ENCODE measurements at places on chromosomes 4 and X. TPM values are rescaled to one million over a fixed set of nuclear protein-coding genes. Genes with fewer than 3 reads are reported as not detected.
A peak's percentile ranks its signal among the peaks of the same experiment; 100 is the strongest.

Gene GASK1B
- 42.5 TPM for total RNA-seq

Gene SPANXC
- not detected for total RNA-seq

Gene RAI2
- total RNA-seq = not detected

- DNase-seq = no peak
These were observed 4.6 kb downstream of the RAB33A start for GRCh38 chrX:130176354-130176776.

- no peak for DNase-seq
These were observed 7.0 kb downstream of the PNMA3 start for GRCh38 chrX:153063315-153063714.

DNA sequence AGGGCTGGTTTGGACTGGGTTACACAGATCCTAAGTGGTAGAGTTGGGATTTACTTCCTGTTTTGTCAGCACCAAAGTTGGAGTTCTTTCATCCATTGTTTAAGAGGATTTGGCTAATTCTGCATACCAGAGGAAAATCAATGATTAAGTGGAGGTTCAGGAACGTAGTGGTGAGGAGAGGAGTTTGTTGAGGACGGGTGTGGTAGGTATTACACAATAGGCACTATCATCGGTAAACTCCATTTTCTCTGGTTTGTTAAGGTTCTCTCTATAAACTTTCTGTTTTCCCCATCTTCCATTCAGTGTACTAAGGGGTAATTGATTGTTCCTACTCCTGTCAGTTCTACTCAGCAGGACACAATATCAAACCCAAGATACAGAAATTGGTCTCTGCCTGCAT is 107.5 kb upstream of the VCX2 start:
- no peak for DNase-seq

- DNase-seq = no peak
These were observed 5.5 kb downstream of the ZNF827 start for GRCh38 chr4:145933134-145933533.

DNA sequence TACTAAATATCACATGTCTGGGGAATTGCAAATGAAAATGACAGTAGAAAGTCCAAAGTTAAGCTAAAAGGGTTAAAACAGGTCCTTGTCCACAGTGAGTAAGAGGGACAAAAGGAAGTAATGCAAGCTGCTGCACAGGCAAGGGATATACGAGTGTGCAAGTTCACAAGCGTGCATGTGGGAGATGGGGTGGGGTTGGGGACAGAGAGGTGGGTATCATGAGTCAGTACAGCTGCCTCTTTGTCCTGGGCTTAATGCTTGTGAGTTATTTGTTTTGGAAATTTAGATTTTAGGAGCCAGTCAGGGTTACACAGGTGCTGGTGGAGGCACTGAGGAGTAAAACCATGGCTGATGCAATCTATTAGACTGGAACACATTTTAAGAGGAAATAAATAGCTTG is 3.3 kb upstream of the GPRASP2 start:
- DNase-seq = no peak

Gene ATP2B3
- total RNA-seq = not detected

DNA sequence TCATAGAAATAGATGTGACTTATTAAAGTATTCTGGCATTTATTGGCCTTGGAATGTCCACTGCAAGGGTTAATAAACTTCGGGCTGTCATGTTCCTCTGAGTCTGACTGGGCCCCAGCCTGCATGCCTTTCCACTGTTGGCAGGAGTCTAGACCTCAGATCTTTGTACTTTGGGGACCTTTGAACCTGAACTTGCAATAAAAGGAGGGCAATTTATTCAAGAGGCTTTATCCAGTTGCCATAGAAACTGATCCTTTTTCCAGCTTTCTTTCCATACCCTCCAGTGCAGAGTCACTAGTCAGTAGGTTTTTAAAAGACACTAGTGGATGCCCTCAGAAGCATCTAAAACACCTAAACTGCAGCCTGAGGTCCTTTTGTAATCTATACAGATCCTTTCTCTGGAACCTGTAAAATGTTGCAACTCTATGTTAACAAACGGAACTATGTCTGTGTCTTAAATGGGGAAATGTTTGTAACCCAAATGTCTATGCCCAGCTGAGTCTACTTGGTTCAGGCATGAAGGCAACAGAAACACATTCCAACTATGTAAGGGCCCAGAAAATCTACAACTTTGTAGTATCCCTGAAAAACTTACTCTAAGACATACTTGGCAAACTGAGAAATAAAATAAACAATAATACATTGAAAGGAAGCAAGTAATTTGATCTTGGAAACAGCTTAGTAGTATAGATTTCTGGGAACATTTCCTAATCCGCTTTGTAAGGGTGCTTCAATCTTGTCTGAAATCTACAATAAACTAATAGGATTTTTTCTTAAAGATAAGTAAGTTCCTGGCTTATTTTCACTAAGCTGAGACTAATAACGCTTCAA is 41.5 kb downstream of the SOWAHB start:
- no peak for DNase-seq

DNA sequence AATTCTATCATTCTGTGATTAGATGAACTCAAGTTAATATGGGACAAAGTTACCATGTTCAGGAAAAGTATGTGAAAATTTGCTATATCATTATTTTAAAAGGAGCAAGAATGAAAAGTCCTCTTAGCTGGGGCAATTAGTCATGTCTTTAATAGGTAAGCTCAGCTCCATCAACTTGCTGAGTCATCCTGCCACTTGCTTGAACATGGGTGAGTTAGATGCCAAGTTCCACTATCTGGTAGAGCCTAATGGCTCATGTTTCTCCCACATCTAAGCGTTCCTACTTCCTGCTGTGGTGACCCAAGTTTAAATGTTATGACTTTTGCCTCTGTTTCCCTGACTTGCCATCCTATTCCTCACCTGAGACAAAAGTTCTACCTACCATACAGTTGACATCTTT is 276.8 kb downstream of the ZNF674 start:
- DNase-seq = no peak

Gene GABRG1
- not detected for total RNA-seq

Gene C4orf36
- not detected for total RNA-seq

DNA sequence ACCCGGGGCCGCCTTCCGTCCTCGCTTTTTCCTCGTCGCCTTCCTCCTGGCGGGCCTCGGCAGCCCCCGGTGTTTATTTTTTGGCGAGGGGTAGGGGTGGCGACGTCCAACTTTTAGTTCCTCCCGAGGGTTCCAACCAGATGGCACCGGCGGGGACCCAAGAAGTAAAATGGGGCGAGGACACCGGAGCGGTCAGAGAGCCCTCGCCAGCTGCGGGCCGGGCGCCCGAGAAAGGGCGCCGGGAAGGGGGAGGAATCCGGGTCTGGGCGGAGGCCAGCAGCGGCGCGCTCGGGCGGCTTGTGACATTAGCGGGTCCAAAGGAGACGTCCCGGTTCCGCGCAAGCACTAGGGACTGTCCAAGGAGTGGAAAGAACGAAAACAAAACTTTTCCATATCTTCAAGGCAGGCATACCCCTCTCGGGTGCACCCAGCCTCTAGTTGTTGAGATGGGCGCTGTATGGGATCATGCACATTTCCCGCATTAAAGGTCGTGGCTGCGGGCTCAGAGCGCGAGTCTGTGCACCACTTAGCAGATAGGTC is 691 bp upstream of the USP46 start:
- peak; percentile 56 for DNase-seq

- DNase-seq = no peak
These were observed 29.5 kb upstream of the BMP15 start for GRCh38 chrX:50881028-50881427.

DNA sequence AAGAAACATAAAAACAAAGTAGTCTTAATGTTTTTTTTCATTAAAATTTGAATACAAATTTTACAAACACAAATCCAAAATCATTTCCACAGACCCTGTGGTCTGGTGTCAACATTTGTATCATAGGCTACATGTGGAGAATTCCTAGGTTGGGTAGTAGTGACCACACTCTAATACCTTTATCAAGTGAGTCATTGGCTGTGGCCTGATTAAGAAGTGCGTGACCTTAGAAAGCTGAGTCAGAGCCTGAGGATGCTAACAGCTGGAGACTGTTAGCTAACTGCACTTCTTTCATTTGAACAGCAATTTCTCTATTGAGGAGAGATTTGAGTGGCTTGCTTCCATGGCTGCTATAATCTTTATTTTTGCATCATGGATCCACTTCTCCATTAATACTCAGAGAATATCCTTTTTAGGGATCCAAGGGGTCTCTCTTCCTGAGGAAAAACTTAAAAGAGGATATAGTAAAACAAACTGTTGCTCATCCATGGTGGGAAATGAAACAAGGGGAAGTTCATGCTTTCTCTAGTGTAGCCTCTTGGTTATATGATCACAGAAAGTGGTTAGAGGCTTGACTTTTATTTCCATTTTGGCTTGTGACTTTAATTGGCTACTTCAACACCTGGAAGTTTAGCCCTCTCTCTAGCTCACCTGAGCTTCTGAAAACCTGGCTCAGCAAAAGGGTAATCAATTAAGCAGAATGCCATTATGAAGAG is 335.8 kb downstream of the PABPC4L start:
- DNase-seq = no peak

Gene ATP11C
- not detected for total RNA-seq

Gene MAGEB17
- total RNA-seq = not detected

GRCh38 chrX:77446029-77446585 is 1.1 kb upstream of the FGF16 start:
- DNase-seq = no peak

- DNase-seq = peak; percentile 2
These were observed at the start of gene LDB2 for GRCh38 chr4:16897991-16898827. LDB2 (minus strand) TSS chr4:16898645.

Gene GPC4
- total RNA-seq = 28.1 TPM

Gene DGAT2L6
- not detected for total RNA-seq

DNA sequence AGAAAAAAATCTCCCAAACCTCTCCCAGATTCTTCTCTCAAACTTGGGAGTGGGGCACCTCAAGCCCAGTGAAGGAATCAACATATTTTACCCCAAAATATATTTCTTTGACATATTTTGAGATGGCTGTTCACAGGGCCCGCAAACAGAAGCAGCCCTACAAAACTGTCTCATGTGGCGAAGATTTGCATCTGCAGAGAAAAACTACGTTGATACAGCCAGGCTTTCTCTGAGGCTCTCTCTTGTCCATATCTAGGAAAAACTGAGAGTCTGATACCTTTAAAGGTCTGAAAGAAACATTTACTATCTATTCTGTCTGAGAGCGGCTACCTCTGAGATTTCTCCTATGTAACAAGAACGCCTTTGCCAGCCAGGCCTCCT is 23.3 kb upstream of the TMSB4X start:
- DNase-seq = no peak

Gene TKTL2
- not detected for total RNA-seq

Gene TCEAL5
- not detected for total RNA-seq

Gene WWC2
- total RNA-seq = 11.9 TPM

Gene VCX3B
- total RNA-seq = not detected

- DNase-seq = peak; percentile 88
These were observed 61.6 kb upstream of the NAP1L5 start for GRCh38 chr4:88759039-88759894.

Gene CCNA2
- total RNA-seq = 209 TPM

DNA sequence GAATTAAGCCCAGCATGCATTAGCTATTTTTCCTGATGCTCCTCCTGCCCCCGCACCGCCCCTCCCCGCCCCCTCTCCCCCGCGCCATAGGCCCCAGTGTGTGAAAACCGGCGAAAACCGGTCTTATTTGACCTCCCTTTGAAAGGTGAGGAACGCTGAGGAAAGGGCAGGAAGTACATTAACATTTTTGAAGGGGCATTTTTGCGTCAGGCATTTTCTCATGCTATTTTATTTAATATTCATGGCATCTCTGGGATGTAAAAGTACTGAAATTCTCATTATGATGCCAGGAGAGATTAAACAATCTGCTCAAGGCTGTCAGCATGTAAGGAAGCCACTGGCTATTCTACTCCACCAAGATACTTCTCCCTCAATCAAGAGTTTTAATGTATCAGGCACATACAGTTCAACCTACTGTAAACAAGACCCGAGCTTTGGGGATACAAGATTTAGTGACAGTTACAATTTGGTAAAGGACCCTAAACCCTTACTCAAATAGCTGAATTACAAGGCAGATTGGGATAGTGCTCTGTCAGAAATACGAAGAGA is 1.2 kb upstream of the NMU start:
- DNase-seq = no peak

DNA sequence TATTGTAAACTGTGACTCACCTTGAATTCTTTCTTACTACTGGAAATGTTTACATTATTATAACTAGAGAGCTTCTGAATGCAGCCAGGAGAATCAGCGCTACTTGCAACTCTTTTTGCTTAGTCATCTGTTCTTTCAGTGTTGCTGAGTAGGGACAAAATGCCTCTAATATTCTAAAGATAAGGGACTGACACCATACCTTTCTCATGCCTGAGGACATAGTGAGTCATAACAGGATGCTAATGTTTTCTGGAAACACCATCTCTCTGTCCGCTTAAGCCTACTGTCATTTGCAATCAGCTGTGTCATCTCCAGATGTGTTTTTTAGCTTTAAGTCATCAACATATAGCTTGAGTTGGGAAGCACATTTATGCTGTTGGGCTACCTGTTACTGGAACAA is 108.3 kb downstream of the QRFPR start:
- no peak for DNase-seq

- no peak for DNase-seq
These were observed 17.1 kb downstream of the RPS6KA6 start for GRCh38 chrX:84170931-84171330.

DNA sequence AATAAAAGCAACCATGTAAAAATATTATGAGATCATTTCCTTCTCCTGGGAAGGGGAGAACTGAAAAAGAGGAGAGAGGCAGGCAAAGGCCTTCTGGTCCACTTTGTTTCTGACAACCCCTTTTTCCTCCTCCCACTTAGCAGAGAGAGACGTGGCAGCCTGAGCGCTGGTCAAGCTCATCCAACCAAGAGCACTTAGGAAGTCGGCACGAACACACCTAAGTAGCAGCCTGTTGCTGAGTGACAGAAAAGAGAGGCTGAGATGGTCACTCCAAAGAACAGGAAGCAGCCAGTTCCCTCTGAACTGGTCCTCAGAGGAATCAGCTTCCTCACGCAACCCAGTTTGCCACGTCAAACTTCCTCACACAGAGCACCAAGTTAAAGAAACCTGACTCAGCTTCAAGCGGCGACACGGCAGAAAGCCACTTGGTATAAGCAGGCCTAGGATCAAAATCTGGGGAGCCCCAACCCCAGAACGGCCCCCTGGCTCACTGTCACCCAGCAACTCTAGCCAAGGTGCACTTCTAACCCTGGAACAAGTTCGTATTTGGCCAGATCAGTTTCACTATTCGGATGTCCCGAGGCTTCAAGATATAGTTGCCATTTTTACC is 861 bp downstream of the SEC24D start:
- DNase-seq = peak; percentile 73

DNA sequence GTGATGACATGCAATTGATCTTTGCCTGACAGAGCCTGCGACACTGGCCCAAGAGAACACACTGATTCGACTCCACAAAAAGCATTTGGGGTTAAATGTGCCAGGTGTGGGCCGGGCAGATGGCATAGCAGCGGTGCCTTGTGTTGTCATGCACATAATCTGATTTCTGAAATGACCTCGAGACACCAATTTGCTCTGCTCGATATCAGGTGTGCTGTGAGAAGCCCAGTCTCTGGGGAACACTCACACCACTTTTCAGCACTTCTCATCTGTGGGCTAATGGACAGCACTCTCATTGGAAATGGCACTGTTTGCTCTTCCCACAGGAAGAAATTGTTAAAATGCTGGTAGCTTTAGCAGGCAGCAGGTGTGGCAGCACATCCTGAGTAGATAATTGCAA is 738.3 kb upstream of the TENM3 start:
- no peak for DNase-seq
